ENCODE measurements at places on chromosomes 7 and 10.
A peak's percentile ranks its signal among the peaks of the same experiment; 100 is the strongest.

GRCh38 chr7:92945840-92946239 is 109.5 kb upstream of the CDK6 start:
- no peak for DNase-seq

DNA sequence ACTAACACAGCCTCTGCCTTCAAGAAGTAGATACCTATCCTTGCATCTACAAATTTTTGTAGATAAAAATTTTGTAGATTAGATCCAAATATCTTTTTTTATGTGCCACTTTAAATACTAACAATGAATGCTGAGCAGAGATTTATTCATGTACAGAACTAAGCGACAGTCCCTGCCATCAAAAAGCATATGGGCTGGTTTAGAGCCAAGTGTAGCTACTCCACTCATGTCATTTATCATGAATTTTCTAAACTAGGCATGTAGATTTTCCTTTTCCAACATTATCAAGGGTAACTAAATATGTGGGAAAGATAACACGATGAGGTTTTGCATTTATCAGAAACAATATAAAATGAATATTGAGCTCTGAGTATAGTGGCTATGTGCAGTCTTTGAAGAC is 857.5 kb downstream of the XPNPEP1 start:
- no peak for DNase-seq

- peak; percentile 61 for DNase-seq
Measured at GRCh38 chr7:80060218-80060806, 74.3 kb upstream of the GNAI1 start.

DNA sequence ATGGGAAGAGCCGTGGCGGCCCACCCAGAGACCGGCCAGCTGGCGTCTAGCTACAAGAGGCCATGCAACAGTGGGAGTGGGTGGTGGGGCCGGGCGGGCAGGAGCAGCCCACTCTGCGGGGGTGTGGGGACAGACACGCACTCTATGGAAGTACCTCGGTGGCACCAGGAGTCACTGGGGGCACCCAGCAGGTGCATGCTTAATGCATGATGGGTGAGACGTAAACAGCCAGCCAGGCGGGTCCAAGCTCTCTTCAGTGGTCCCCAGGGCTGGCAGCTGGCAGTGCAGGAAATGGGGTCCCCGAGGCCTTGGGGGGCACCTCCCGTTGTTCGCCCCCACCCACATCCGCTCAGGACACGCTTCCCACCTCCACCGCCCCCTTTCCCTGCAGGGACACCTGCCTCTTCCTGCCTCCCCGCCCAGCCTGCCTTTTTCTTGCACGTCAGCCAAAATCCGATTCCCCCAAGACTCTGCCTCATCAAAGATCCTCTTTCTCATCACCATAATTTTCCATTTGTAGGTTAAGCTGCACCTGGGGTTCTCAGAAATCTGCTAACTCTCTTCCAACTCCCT is 22.6 kb upstream of the PSMG3 start:
- no peak for DNase-seq

- DNase-seq = peak; percentile 11
Measured at GRCh38 chr7:8176370-8177081, 85.4 kb downstream of the ICA1 start.

GRCh38 chr10:51047857-51048256 is 26.4 kb upstream of the PRKG1 start:
- DNase-seq = no peak

DNA sequence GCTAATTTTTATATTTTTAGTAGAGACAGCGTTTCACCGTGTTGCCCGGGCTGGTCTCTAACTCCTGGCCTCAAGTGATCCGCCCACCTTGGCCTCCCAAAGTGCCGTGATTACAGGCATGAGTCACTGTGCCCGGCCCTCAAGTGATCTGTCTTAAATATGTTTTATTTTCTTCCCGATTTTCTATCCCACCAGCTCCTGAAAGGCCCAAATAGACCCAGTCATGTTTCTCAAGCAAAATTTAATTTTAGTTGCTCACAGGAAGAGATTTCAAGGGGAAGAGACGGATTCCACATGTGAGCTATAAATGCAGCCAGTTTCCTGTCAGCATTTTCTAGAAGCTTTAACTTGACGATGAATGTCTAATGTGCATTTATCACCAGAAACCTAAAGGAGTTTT is 12.0 kb downstream of the DENND10 start:
- DNase-seq = no peak

DNA sequence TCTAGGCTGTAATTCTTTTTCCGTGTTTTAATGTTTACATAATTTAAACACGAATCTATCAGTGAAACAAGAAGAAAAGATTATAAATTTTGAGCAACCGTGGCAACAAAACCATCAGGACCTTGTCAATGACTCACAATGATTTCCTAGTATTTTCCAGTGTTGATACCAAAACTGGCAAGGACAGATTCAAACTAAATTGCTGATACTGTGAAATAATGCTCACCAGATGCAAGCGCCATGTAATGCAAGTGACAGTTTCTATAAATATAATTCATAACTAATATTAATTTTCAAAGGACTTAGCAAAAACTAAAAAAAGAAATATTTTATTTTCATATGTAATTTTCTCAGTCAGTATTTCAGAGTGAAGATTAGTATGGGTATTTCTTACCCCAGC is 203.6 kb downstream of the LRRN3 start:
- DNase-seq = no peak

- no peak for DNase-seq
Measured at GRCh38 chr10:69994262-69994661, 58.4 kb upstream of the MACROH2A2 start.

DNA sequence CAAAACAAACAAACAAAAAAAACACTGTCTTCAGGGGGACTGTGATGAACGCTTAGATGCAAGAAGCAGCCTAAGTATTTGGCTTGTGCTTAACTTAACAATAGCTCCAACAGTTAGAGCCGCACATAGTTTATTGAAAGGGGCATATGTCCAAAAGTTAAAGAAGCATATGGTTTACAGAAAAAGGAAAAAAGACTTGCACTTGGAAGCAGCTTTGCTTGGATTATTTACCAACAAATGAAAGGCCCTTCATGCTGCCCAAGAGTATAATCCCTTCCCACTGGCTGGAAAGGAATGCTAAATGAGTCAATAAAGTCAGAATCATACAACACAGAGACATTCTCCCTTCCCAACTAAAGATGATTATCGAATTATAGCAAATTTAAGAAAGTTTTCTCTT is 77.9 kb downstream of the GLI3 start:
- DNase-seq = no peak

DNA sequence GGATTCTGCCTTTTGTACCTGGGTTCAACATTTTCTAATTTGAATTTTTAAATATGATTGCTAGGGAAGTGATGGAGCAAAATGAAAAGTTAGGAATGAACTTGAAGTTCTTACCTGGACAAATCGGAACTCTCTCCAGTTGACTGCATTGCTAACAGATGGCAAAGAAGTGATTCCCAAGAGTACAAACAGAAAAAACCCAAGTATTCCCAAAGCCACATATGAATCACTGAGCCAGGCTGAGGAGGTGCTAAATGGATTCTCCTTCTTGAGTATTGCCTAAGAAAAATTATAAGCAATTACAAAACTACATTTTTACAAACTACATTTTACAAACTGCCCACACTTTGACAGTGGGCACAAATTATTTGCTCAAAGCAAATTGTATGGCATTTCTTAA is 25.9 kb downstream of the STEAP4 start:
- DNase-seq = no peak

- DNase-seq = no peak
Measured at GRCh38 chr10:61099756-61100155, 155.8 kb upstream of the RHOBTB1 start.

GRCh38 chr10:62681211-62681940 is 123.1 kb upstream of the ADO start:
- DNase-seq = no peak

GRCh38 chr10:6140141-6140841 is 51.5 kb downstream of the RBM17 start:
- no peak for DNase-seq

- DNase-seq = no peak
Measured at GRCh38 chr7:116588225-116588624, 63.4 kb downstream of the CAV1 start.

GRCh38 chr10:114749014-114749413 is 72.6 kb upstream of the FHIP2A start:
- DNase-seq = no peak

DNA sequence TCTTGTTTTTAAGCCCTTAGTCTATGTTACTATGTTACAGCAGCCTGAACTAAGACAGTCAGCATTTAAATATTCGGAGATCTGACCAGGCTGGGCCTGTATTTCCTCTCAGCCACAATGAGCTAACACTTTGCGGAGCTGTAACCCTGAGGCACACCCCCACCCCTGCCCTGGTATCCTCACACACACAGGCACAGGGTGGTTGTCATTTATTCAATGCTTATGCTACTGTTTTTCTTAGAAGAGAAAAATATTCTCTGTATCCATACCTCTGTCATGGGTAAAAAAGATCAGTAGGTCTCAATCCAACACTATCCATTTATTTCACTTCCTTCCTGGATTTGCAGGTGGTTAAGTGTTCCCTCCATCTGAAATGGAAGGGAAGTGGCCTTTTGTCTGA is 80.3 kb upstream of the TRIL start:
- no peak for DNase-seq

DNA sequence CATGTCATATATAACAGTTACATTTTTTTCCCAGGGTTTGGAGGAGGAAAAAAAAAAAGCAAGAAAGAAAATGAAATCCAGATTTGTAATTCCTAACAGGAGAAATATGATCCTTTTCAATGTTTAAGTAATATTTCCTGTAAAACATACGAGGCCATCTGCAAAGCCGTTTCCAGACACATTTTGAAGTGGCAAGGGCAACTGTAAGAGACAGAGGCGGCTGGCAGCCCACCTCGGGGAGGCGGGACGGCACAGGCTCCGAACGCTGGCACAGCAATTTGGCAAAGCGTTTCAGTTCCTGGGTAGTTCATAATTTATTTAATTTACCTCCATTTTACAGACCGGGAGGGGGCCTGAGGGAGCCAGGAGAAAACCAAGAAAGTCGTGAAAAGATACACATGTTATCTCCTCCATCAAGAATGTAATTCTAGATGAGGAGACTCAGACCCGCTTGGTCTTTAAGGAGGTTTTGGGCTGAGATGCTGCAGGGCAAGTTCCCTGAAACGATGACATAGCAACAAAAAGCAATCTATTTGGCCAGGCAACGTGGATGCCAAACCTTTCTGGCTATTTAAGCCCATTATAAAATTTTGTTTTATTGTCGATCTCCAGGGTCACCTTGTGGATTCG is 448.5 kb upstream of the MKI67 start:
- no peak for DNase-seq

DNA sequence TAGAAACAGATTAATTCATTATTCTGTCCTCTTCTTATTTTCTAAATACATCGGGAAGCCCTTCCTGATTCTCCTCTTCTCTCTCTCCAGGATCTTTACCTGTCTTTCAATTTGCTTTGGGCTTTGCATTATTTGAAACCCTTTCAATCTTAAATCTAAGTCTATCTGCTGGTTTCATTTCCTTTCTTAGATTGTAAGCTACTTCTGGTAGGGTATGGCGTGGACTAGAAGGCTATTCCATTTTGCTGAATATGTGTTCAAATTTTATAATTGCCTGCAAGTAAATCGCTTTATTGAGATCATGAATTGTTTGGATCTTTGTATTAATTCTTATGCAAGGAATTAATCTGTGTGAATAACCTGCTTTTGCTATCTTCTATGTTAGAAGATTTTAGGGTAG is 11.1 kb downstream of the STAM start:
- no peak for DNase-seq

- no peak for DNase-seq
Measured at GRCh38 chr7:156220701-156221100, 408.4 kb upstream of the SHH start.

DNA sequence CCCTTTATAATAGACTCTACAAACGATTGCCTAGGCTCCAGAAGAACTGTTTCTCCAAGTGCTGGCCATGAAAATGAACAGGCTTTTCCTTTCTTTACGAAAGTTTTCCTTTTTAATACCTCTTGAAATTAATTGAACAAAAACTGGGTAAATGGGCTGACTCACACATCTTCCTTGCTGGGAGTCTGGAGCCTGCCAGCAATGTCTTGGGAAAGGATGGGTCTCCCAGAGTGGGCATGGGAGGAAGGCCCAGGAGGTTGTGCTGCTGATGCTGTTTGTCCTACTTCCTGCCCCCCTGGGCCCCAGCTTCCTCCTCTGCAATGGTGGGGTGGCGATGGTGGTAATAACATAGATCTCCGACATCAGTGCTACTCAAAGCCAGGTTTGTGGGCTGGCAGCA is 174.1 kb downstream of the RPS24 start:
- DNase-seq = no peak

GRCh38 chr7:112263519-112263918 is 57.0 kb downstream of the ZNF277 start:
- no peak for DNase-seq

DNA sequence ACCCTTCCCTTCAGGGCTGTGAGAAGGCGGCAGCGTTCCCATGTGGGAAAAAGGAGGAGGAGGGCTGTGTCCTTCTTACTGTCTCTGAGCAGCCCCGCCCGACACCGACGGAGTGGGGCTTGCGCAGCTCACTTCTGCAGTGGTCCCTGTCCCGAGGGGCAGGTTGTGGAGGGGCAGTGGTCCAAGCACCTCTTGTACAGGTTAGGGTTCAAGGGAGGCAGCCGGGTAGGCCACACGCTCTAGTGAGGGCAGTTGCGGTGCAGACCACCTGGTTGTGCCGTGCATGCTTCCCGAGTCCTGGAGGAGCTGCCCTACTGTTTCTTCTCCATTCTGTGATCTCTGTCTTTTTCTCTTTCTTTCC is 32.8 kb downstream of the AGAP3 start:
- DNase-seq = no peak

DNA sequence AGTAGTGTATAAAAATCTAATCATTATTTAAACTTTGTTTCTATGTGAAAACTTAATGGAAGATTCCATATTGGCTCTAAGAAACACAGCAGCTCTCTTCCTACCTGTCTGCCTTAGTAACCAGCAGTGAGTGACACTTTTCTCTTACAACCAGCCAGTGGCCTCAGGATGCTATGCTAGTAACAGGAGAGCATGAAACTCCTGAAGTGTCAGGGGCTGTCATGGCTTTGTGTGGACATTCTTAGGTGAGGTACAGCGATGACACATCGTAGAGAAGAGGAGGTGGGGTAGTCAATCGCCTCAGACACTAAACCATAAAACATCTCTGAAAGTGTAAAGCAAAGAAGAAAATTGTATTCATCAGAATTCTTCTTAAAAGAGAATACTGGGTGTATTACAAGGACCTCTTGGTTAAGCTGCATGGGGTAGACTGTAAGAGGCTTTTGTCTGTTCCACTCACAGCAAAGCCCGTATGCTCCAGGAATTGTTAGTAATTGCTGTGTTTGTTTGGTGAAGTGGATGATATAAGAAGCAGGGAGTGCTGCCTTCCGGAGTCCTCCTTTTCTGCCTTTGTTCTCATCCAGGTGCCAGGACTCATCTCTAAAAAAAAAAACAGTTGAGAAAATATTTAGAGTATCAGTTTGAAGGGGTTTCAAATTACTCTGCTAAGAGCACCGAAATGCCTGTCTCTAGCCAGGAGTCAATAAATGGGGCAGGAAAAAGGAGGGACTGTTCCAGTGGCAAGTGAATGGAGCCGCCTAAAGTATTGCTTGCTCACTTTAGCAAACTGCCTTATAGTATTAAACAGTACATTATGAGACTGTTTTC is 518.8 kb downstream of the CNTNAP2 start:
- peak; percentile 98 for DNase-seq
